OCI-M1 (cell line): ENCODE measurements at places on chromosomes 1 and 21.

DNA sequence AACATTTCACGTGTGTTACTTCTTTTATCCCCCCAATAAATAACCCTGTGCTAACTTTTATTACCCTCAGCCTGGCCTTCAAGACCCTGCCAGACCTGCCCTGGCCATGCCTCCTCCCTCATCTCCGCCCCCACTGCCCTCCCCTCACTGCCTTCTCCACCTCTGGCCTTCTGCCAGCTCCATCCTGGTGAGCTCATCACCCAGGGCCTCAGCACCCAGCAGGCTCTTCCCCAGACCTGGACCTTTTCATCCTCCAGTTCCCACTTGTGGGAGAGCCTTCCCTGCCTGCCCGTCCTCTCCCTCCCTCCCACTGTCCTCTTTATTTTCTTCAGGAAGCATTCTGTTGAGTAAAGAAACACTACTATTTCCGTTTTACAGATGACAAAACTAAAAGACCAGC lies 72.0 kb downstream of the SLC66A1 start:
- DNase-seq, result no peak

DNA sequence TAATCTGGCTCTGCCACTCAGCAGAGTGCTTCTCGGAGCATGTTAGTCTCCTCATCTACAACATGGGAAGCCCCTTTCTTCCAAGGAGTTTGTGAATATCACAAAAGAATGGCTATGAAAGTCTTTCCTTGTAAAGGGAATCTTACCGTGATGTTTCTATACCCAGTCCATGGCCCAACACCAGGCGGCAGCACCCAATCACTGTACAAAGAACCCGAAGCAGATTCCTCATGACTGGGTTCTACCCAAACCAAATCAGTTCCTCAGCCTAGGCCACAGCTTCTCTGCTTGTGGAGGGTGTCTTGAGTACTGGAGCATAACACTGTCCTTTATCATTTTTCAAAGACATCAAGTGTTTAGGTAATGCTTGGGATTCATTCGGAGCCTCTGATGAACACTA lies 16.6 kb upstream of the SLFNL1 start:
- no peak for DNase-seq

DNA sequence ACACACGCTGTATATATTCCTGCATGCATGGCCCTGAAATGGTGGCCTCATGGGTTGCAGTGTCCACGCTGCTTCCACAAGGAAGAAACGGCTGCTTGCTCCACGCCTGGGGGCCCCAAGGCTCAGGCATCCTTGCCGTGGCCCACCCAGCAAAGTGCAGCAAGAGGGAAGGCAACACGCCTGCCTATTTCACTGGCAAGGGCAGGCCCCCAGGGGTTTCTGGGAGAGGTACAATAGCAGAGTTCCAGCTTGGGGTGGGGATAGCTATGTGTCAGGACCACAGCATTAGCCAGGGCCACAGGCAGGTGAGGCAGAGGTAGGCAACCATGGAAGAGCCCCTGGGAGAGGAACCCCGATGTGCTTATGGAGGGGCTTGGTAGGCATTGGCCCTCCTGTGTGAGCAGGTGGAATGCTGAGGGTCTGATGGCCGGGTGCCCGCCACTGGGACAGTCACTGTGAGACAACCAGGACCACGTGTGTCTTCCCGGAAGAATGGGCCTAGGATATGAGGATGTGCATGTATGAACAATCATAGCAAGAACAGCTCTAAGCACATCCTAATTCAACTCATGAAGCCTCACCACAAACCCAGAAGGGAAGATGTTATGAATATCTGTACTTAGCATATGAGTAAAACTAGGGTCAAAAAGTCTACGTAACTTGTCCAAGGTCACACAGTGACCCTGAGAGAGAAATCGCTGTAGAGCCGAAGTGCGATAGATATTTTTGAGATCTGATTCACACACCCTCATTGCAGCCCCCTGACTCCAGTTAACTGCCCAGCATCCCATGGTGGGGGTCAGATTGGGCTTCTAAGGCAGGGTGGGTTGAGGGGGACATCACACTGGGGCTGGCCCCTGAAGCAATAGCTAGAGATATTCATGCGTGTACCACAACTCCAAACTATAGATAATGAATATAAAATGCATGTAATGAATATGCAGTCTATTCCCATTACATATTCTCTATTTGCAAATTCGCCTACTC lies 11.8 kb downstream of the TFF2 start:
- DNase-seq, result no peak

GRCh38 chr1:35220976-35221375 lies 28.0 kb upstream of the SFPQ start:
- DNase-seq, result peak; percentile 51

- peak; percentile 99 for DNase-seq
These were observed 8.5 kb downstream of the PDZK1IP1 start for GRCh38 chr1:47181095-47181954.

GRCh38 chr1:89311757-89312156 lies 39.1 kb upstream of the GBP5 start:
- no peak for DNase-seq

DNA sequence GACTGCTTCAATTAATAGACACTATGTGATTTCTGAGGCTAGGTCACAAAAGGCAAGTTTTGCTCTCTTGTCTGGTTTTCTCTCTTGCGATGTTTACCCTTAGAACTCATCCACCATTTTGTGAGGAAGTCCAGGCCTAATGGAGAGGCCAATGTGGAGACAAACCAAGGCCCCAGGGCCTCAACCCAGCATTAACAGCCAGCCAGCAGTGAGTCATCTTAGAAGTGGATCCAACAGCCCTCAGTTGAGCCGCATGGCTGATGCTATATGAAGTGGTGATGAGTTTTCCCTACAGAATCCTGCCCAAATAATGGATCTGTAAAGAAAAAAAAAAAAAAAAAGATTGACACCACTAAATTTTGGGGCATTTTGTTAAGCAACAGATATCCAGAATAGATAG lies 95.1 kb downstream of the DNTTIP2 start:
- DNase-seq, result no peak
